ENCODE measurements at places on chromosomes 12 and 14. TPM values are rescaled to one million over a fixed set of nuclear protein-coding genes. Genes with fewer than 3 reads are reported as not detected.

The PROX2 gene
- not detected for total RNA-seq

DNA sequence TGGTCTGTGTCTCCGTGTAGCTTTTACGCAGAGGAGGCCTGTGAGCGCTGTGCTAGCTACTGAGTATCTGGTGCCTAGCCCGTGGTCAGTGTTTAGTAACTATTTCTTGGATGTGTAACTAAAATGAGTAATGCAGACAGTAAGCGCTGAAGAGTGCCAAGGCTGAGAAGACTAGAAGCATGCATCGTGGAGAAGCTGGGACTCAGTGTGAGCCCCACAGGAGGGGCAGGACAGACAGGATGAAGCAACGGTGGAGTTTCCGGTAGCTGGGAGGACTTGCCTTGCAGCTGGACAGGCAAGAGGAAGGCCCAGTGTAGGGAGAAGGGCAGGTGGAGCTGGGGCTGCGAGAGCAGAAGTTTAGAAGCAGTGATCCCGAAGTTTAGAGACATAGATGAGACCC lies 233.4 kb upstream of the FKBP4 start:
- no peak for DNase-seq

- no peak for DNase-seq
These were observed 44.2 kb upstream of the MMP17 start for GRCh38 chr12:131783915-131784541.

GRCh38 chr12:47134005-47134404 lies 54.2 kb upstream of the AMIGO2 start:
- DNase-seq: no peak

The DBX2 gene
- total RNA-seq: not detected

The SLC39A5 gene
- 1.1 TPM for total RNA-seq

The THTPA gene
- 22.1 TPM for total RNA-seq

The C12orf50 gene
- 0.06 TPM for total RNA-seq
